Retinal pigment epithelial cell (primary cell): ENCODE measurements at places on chromosomes 1 and 21.

DNA sequence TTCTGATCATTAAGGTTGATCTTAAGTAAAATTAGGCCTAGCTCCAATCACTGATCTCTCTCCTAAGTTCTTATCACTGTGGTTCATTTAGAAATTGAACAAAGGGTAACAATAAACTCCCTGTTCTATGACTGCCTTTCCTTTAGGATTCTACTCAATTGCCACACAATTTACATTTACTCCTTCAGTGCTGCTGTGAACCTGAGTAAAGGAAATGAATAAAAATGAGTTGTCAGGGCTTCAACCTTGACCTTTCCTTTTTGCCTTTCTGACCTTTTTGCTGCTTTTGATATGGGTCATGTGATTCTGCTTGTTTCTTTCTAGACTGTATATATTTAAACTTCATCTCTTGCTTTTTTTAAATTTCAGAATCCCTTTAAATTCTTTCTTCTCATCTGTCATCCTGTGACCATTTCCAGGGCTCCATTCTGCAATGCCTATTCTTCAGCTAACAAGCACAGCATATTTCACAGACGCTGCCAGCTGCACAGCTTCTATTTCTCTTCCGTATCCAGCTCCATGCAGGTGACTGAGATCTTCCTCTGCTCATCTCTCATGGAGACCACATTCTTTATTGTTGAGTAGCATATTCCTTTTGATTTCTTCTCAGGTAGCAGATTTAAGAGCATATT is 3.2 kb downstream of the LRRC8B start:
- no peak for DNase-seq

DNA sequence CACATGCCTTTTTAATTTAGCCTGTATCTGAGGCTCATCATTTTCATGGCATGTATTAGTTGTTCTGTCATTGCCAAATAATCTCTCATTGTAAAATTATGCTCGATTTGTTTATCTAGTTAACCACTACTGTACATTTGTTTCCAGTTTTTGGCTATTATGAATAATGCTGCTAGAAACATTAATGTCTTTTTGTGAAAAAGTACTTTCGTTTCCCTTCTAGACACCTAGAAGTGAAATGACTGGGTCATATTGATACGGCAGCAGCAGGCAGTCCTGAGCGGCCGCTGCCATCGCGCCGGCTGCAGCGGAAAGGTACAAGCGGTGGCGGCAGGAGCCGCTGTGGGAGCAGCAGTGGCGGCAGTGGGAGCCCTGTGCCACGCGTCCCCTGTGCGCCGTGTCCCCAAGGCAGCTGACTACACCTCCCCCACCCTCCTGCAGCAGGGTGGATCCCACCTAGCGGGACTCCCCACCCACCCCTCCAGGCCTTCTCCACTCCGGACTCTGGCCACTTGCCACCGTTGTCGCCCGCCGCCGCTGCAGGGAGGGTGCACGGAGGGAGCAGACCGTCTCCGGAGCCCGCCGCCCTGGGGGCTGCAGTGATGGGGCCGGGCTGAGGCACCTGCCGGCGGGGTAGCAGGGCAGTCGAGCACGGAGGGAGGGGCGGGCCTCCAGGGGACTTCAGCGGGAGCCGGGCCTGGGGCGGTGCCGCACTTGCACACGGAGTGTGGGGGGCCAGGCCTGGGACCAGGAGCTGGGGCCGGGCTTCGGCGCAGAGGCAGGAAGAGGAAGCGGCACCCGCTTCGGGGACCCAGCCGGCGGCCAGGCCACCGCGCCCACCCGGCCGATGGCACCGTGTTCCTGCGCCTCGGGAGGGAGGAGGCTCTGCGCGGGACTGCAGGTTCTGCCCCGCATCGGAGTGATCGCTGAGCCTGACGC is 66.8 kb upstream of the RGS7 start:
- no peak for DNase-seq

DNA sequence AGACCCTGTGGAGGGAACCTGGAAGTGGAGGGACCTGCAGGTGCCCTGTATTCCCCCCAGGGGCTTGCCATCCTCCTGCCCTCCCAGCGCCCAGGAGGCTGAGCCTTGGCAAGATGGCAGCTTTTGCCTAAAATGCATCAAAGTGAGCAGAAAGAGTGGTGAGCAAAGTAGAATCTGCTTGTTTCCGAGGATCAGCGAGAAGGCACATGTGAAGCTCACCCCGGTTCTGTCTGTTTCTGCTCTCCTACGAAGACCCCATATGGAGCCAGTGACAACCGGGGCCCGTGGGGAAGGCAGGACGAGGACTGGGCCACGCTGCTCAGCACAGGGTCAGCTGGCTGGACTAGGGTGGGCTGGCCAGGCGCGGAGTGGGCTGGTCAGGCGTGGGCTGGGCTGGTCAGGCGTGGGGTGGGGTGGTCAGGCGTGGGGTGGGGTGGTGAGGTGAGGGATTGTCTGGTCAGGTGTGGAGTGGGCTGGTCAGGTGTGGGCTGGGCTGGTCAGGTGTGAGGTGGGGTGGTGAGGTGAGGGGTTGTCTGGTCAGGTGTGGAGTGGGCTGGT is 5.2 kb upstream of the FNDC10 start:
- no peak for DNase-seq

GRCh38 chr1:169550294-169550693 is 36.0 kb downstream of the F5 start:
- DNase-seq: no peak

DNA sequence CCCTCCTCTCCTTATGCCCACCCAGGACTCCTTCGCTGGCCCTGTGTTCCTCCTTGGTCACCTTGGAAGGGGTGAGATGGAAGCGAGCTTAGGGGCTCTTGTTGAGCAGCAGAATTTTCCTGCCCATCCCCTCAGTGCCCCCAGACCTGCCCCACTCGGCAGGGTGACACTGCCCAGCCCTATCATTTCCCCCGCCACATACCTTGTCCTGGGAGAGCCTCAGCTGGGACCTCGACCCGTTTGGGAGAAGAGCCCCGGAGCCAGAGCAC is 1.4 kb upstream of the FNDC5 start:
- DNase-seq: no peak

- no peak for DNase-seq
These were observed 45.7 kb upstream of the COX20 start for GRCh38 chr1:244789731-244790130.

GRCh38 chr1:198449261-198449660 is 91.2 kb downstream of the ATP6V1G3 start:
- no peak for DNase-seq

DNA sequence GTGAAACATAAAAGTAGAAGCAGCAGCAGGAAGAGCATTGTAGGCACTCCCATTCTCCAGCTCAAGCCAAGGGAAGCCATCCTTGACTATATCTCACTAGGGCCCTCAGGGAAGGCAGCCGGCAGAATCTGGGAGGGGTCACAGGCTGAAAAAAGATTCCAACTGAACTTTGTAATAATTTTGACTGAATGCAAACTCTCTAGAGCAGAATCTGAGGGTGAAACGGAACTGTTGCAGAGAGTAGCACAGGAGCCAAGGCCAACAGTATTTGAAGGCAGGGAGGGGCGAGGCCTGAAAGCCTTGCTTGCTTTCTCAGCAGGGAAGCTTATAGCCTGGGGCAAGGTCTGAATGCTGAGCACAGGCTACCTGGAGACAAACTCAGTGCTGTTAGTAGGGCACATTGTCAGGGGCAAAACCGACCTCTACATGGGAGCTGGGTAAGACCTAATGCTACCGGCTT is 180.6 kb downstream of the COL24A1 start:
- DNase-seq: no peak
